ENCODE measurements at places on chromosomes 11 and 22. TPM values are rescaled to one million over a fixed set of nuclear protein-coding genes. Genes with fewer than 3 reads are reported as not detected.

Gene ZBTB3
- 10.1 TPM for total RNA-seq

Gene APOL6
- total RNA-seq, result 16.2 TPM

Gene APBB1
- total RNA-seq, result 22.1 TPM

DNA sequence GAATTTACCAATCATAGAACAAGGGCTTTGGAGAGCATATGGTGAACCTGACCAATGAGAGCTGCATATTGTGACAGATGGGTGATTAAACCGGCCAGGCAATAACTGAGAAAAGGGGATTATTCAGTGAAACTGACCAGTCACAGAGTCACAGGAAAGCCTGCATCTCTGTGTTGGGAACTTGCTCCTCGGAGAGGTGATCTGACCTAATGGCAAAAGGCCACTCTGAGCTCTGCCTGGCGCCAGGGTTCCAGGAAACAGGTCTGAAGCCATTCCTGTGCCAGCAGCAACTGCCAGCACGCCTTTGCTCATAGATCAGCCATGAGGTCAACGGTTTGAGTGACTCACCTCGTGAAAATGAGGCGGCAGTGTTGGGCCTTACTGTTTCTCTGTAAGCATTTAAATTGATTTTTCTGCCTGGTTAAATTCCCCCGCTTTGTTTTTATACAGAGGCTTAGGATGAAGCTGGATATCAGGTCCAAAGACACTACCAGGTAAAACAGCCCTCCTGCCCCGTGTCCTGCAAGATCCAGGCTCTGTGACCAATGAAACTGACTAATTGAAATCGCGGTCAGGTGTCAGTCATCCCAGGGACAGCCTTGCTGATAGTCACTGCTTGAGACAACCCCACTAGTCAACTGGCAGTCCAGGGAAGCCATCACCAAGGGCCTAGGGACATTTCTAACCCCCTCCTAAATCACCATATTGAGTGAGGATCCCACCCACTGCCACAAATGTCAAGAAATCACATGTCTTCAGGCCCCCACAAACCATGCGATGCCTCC, 35.8 kb upstream of the MYOD1 start:
- peak; percentile 88 for DNase-seq

DNA sequence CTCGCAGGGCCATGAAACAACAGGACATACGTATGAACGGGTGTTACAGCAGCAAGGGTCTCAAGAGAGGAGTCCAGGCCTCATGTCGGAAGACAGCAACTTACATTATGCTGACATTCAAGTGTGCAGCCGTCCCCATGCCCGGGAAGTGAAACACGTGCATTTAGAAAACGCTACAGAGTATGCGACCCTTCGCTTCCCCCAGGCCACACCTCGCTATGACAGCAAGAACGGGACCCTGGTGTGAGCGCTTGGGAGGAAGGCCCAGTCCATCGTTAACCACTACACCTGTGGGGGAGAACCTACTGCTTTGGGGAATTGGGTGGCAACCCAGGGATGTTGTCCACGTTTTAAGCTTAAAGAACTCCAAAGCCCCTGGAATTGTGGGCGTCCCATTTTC, 7.2 kb downstream of the C11orf52 start:
- no peak for DNase-seq

DNA sequence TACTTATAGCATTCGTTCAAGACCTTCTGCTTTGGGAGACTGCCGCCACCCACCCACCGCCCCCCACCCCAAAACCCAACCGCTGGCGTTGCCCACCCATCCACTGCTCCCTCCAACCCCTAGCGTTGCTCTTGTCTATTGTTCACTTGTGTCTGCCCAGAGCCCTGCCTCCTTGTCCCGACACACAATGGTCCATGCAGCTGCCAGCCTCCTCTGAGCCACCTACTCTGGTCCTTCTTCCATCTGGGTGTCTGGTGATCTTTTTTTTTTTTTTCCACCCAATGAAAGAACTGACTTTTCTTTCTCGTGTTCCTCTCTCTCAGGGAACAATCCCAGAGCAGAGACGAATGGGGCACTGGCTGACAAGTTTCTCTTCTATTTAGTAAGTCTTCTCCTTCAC, 256.0 kb upstream of the SESN3 start:
- DNase-seq, result no peak

- DNase-seq, result peak; percentile 71
These were observed 7.3 kb downstream of the ADORA2A start for GRCh38 chr22:24434471-24435322.

All from RPMI7951 (cell line).